ENCODE measurements at places on chromosomes 1 and 21.

- DNase-seq: peak; percentile 15
Measured at GRCh38 chr1:25067518-25068251, 137.6 kb upstream of the RUNX3 start.

DNA sequence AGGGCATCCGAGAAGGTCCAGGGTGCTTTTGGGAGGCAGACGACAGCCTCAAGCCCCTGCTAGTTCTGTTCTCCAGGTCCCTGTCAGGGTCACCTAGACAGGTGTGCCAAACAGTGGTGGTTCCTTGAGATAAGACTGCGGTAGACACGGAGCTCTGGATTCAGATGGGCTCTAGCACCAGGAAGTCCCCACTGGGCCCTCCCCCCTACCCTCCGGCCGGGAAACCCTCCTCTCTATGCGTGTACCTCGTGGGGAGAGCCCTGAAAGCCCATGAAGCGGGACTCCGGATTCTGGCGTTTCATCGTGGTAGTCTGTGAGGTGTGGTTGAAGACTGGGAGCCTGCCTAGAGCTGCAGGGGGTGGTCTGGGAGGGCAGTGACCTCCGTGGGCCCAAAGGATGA is 2.1 kb upstream of the KCNA2 start:
- no peak for DNase-seq

DNA sequence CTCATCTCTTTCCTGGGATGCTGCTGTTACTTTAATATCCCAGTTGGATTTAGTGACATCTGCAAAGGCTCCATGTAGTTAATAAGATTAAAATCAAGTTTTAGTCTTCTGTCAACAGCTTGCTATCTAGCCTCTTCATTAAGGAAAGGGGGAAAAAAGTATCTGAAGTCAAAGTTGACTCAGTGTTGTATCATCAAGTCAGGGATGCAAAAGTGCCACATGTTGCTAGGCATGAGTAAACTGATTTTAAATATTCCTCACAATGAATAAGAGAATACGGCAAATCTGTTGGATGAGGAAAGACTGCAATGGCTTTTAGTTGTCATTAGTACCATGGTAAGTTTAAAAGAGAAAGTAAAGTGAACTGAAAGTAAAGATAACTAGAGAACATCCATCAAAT is 383.2 kb upstream of the ZRANB2 start:
- no peak for DNase-seq

- no peak for DNase-seq
Measured at GRCh38 chr1:60345049-60345448, 271.5 kb upstream of the C1orf87 start.

DNA sequence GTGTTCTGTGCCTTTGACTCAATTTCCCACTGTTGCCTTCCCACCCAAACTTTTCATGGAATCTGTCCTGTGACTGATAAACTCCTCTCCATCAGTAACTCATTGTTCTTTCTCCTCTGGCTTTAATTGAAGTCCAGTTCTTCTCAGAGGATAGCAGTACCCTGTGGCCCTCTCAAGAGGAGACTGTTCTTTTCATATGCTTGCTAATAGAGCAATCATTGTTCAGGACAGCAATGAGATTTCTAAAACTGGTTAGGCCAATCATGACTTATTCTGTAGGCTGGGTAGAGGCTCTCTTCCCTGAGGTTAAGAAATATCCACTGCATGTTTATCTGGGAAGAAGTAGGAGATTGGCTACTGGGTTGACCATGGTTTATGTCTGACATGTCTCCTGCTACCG is 98.8 kb downstream of the CHD1L start:
- no peak for DNase-seq

- DNase-seq: no peak
Measured at GRCh38 chr1:166140251-166140650, 26.6 kb downstream of the FAM78B start.

DNA sequence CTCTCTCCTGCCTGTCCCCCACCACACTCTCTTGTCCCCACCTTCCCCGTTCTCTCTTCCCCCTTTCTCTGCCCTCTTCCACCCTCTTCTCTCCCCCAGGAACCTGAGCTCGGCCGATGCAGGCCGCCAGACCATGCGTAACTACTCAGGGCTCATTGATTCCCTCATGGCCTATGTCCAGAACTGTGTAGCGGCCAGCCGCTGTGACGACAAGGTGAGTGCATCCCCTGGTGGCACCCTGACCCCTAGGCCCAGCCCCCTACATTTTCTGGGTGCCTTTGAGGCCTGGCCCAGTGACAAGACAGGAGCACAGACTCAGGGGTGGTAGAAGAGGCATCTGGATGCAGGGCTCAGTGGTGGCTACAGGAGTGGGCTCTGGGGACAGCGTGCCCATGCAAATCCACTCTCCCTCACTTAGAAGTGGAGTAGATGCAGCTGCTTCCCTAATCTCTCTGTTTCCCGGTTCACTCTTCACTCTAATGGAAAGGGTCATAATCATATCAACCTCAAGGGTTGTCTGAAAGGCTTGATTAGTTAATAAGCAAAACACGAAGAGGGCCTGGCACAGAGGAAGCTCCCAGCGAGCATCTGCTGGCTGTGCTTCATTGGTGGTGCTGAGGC is 37.0 kb downstream of the PKP1 start:
- DNase-seq: no peak

DNA sequence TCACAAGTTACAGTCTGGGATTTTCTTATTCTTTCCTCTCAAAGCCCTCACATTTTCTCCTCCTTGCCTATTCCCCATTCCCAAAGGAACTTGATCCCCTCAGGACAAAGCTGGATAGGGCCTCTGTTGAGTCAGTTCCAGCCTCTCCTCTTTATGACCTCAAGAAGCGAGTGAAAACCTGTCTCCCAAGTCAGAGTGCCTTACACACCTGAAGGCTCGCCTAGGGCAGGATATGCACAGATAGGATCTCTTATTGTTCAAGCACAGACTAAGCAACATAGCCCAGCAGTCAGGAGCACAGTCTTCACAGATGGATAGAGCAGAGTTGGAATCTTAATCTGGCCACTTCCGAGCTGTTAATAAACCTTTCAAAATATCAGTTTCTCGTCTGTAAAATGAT is 60.8 kb upstream of the PRRC2C start:
- DNase-seq: no peak

- no peak for DNase-seq
Measured at GRCh38 chr1:235852887-235853286, 13.8 kb downstream of the LYST start.
